ENCODE measurements at places on chromosomes 7 and 10. TPM values are rescaled to one million over a fixed set of nuclear protein-coding genes. Genes with fewer than 3 reads are reported as not detected.

The ZNF488 gene
- total RNA-seq = not detected

The KBTBD2 gene
- total RNA-seq = 38.8 TPM

The C10orf53 gene
- total RNA-seq = not detected

The H2BK1 gene
- not detected for total RNA-seq

The ACSL5 gene
- 5.0 TPM for total RNA-seq

The SYT15B gene
- not detected for total RNA-seq

The NPC1L1 gene
- 0.17 TPM for total RNA-seq

The TIMM23 gene
- total RNA-seq = 84.8 TPM

The BHLHA15 gene
- not detected for total RNA-seq

The UBTD1 gene
- total RNA-seq = 17.2 TPM

The ZNF853 gene
- 1.5 TPM for total RNA-seq

The CPA4 gene
- 8.4 TPM for total RNA-seq

The YWHAG gene
- total RNA-seq = 70.0 TPM

The GRK5 gene
- total RNA-seq = 31.0 TPM

The FAM221A gene
- total RNA-seq = 2.8 TPM

The PHKG1 gene
- 0.99 TPM for total RNA-seq

The CCL24 gene
- not detected for total RNA-seq

The KLF14 gene
- total RNA-seq = under 0.01 TPM

The CYP3A4 gene
- total RNA-seq = not detected

The SLC18A3 gene
- total RNA-seq = not detected

The GIMAP2 gene
- 0.58 TPM for total RNA-seq

The UPK3B gene
- total RNA-seq = not detected

The OR9A2 gene
- total RNA-seq = not detected

The LIPM gene
- not detected for total RNA-seq

The ATG9B gene
- total RNA-seq = under 0.01 TPM

The CALHM3 gene
- not detected for total RNA-seq

The NACAD gene
- total RNA-seq = 5.0 TPM

The DNAH11 gene
- total RNA-seq = under 0.01 TPM

The CPVL gene
- 0.66 TPM for total RNA-seq

The C7orf57 gene
- total RNA-seq = not detected

The ASL gene
- total RNA-seq = 35.1 TPM

The OR6V1 gene
- not detected for total RNA-seq

The FGL2 gene
- total RNA-seq = 29.9 TPM

The C1QL3 gene
- total RNA-seq = not detected

The PGAM2 gene
- total RNA-seq = 0.17 TPM

The PLAC9 gene
- 15.5 TPM for total RNA-seq

The CLEC5A gene
- total RNA-seq = not detected

The ADCK2 gene
- 31.8 TPM for total RNA-seq

The MICALL2 gene
- total RNA-seq = 23.6 TPM

The PTTG1IP2 gene
- not detected for total RNA-seq

The ACSM6 gene
- not detected for total RNA-seq

The TBX20 gene
- total RNA-seq = not detected

The PKD2L1 gene
- not detected for total RNA-seq

The AKR1C4 gene
- total RNA-seq = not detected

The ATP5MK gene
- total RNA-seq = 91.6 TPM

The DNAJC12 gene
- 2.0 TPM for total RNA-seq

The ADRB1 gene
- total RNA-seq = under 0.01 TPM

The TSPAN14 gene
- total RNA-seq = 19.9 TPM

The ATXN7L1 gene
- total RNA-seq = 11.3 TPM

The RPEL1 gene
- under 0.01 TPM for total RNA-seq

The MYL10 gene
- not detected for total RNA-seq

The ZCWPW1 gene
- 1.3 TPM for total RNA-seq
